ENCODE measurements at places on chromosomes 11 and 22.
A peak's percentile ranks its signal among the peaks of the same experiment; 100 is the strongest.

GRCh38 chr11:35347173-35347878 is 72.0 kb downstream of the SLC1A2 start:
- DNase-seq: no peak

DNA sequence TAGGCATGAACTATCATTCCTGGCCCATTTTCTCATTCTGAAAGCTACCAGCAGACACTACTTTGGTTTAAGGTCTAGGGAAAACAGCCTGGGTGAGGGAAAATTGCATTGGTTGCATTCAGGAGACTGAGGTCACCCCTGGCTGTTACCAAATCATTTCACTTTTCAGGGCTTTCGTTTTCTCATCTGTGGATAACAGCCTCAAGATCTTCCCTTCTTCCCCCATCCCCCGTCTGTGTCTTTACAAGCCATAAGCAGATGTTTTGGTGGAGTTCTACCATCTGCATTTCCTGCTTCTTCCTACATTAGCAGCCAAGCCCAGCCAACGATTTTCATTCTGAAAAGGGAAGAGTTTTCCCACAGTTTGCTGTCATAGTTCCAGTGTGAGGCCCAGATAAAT is 130.4 kb downstream of the HIPK3 start:
- DNase-seq: no peak

GRCh38 chr11:72807792-72808191 is 6.4 kb upstream of the ATG16L2 start:
- DNase-seq: no peak

DNA sequence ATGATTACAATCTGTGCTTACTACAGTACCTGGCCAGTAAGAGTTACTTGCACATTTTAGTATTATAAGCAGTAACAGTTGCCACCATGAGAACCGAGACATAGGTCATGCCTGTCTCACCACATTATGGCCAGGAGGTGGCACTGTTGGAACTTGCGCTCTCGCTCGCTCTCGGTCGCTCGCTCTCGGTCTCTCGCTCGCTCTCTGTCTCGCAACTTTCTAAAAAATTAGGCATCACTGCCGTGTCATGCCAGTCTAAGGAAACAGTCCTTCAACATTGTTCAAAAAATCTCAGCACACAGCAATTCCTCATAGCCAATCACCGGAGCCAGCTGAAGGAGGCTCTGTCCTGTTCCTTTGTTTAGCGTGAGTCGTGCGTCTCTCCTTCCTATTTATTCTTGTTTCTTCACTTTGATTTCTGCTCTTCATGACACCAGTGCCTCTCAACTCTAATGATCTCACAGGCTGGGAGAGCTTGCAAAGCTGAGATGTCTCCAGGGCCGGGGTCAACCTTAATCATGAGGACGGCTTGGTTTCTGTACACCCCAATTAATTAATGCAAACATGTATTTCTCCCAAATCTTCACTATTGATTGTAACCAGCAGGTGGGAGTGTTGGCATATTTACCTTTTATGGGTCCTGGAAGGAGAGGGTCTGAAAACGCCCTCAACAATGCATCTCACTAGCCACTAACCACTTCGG is 6.3 kb upstream of the ADAMTS8 start:
- DNase-seq: peak; percentile 61

DNA sequence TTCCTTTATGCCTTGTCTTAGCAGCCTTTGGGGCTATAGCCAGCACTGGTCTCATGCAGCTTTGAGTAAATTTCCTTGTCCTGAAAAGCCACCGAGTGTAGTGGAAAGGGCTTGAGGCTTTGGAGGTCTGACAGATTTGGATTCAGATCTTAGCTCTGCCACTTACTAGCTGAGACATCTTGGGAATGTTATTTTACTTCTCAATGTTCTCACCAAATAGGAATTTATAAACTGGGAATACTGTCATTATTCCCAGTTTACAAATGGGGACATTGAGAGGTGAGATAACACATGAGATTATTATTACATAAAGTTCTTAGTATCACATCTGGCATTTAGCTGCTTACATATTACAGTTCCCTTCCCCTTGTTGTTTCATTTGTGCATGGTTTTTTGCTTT is 95.5 kb downstream of the COMMD9 start:
- no peak for DNase-seq

DNA sequence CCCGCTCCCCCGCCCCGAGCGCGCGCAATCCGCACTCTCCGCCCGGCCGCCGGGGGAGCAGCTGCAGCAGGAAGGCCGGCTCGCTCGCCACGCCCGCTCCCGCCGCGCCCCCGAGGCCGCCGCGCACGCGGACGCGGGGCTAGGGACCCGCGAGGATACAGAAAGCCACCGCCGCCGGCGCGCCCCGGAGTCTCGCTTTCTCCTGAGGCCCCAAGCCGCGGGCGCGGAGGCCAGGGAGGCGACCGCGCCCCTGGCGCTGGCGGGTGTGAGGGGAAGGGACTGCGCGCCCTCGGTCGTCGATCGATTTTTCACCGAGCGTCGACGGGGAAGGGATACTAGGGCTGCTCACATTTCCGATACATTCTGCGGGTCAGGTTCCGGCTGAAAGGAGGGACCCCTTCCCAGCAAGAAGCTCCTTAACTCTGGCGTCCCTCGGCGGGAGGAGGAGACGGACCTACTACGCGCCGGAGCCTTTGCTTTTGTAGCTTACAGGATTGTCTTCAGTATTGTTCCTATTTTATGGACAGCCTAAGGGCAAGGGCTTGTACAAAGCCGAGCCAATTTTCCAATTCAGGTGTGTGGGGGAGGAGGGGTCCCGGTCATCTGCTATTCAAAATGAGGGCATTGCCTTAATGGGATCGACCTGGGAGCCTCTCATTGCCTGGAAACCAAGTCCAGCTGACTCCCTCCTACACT is 416 bp upstream of the GAB2 start:
- DNase-seq: peak; percentile 93

DNA sequence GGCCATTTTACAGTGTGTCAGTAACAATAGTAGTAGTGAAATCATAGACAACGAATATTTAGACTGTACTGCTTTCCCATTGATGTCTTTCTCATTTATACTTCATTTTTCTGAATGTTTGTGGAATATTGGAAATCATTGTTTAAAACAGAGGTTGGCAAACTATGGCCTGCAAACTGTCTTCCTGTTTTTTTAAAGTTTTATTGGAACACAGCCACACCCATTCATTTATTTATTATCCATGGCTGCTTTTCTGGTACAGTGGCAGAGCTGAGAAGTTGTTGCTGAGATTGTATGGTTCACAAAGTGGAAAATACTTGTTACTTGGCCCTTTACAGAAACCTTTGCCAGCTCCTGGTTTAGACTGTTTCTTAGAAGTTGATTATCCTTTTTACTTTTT is 13.7 kb downstream of the FAR1 start:
- no peak for DNase-seq

DNA sequence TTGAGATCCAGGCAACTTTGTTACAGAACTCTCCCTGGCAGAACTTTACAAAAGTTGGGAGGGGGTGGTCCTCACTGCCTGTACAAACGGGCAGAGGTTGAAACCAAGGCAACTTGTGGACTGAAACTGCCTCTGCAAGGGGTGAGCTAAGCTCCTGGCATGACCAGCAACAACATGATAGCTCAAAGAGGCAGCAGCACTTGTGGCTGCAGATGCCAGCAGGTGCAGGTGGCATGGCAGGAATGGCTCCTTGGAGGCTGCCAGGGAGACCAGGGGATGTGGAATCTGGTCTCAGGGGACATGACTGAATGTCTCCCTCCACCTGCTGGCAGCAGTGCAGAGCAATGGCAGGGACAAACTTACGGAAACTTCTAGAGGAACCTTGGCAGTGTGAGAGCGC is 38.8 kb upstream of the PHF21A start:
- DNase-seq: no peak

DNA sequence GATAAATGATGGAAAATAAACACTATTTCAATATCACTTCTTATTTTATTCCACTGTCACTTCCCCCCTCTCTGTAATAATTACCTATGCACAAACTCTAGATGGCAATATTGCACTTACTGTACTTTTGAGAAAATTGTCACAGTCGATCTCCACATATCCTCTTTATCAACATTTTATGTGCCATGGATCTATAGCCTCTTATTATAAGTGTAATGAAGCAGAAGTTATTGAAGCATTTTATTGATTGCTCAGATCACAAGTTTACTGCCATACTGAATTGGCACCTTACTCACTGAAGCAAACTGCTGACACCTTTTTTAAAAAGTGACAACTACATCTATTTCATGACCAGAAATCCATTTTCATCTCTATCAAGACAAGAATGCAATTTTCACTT is 133.4 kb downstream of the DCDC1 start:
- DNase-seq: no peak

DNA sequence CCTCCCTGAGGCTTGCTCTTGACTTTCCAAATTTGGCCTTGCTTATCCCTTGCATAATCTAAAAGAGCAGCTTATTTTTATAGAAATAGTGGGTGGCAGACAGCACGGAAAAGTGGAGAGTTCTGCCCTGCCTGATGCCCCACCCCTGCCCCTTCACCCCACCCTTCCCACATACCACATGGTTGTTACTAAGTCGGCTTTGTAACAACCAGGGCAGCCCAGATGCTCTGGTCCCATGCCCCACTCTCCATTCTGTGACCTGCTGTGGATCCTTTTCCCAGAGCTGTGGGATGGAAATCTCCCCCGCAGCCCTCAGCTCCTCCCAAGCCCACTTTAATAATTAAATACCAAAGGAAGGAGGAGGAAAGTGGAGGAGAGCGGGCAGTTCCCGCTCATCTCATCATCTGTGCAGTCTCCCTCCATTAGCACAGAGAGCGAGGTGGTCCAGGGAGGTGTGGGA is 10.9 kb downstream of the MRGPRF start:
- no peak for DNase-seq

DNA sequence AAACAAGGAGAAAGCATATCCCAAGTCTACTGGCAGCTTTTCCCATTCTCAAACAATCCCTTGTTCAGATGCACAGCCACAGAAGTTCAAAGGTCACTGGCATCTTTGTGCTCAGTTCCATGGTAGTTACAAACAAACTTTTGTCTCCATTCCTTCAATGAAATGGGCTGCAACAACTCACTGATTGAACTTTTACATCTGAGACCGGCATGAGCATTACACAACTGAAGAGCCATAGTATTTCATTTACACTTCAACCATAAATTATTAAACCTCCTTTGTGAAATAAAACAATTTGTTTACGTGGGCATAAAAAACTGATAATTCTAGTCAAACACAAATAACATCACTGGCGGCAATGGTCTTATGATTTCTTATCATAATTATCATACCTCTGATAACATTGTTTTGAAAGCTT is 67.8 kb upstream of the ARHGAP32 start:
- no peak for DNase-seq

- no peak for DNase-seq
Measured at GRCh38 chr11:67113231-67113721, 5.8 kb upstream of the KDM2A start.

- DNase-seq: no peak
Measured at GRCh38 chr22:20673295-20674195, 100.4 kb upstream of the SERPIND1 start.

GRCh38 chr11:92667486-92668152 is 301.8 kb upstream of the MTNR1B start:
- DNase-seq: peak; percentile 71

DNA sequence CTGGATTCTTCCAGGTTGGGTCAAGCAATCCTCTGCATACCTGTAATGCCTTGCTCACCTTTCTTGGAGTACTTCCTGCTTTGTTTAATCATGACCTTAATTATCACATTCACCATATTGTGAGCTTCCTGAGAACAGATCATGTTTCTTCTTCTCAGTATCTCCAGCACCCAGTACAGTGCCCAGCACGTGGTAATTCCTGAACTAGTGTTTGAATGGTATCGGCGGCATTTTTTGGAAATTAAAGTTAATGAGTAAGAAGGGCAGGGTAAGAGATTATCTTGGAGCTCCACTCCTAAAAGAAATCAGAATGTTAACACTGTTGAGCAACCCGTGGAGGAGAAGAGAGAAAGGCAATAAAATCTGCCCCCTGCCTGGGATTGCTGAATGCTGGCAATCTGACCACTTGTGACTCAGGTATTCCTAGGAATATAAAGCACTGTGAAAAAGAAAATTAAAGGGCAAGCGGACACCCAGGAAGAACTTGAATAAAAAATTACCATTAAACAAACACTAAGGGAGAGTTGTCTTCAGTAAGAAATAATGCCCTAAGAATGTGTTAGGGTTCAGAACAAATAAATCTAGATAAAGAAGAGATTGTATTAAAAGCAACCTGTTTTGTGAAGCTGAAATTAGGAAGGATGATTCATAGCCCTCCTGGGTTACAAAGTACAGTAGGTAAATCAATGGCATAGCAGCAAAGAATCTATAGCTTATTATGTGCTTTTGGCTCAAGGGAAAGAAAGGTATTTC is 92.9 kb downstream of the PDHX start:
- peak; percentile 12 for DNase-seq

DNA sequence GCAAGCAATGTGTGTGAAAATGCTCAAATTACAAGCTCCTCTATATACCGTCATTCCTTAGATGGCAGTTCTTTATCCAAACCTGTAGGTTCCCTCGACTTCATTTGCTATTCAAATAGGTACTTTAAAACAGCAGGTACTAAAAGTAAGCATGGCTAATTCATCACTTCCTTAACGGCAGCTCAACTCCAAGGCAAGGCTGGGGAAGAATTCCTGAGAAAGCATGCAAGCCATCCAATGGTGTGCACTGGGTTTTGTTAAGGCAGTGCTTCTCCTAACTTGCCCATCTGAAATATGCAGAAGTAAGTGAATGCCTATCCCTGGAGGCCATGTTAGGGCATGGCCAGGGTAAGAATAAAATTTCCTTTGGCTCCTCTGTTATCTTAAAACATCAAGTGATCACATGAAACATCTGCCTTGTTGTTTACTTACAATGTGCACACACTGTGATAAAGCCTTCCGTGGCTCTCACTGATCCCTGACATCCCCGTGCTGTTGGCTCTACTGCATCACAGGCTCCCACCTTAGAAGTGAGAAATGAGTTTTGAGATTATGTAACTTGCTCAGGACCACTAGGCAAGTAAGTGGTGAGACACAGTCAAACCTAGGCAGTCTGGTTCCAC is 52.1 kb downstream of the SMCO4 start:
- DNase-seq: no peak

- DNase-seq: no peak
Measured at GRCh38 chr11:109378034-109378433, 44.0 kb upstream of the C11orf87 start.

- no peak for DNase-seq
Measured at GRCh38 chr11:78725200-78725599, 150.5 kb upstream of the NARS2 start.

GRCh38 chr11:94376841-94377240 is 24.4 kb downstream of the GPR83 start:
- DNase-seq: no peak
